Stimulated activated CD4-positive, alpha-beta T cell treated with anti-CD3 and anti-CD28 coated beads, Interleukin-15, amount 100 ng/mL, for 1 hour (primary cell): ENCODE measurements at places on chromosomes 12 and 14.

DNA sequence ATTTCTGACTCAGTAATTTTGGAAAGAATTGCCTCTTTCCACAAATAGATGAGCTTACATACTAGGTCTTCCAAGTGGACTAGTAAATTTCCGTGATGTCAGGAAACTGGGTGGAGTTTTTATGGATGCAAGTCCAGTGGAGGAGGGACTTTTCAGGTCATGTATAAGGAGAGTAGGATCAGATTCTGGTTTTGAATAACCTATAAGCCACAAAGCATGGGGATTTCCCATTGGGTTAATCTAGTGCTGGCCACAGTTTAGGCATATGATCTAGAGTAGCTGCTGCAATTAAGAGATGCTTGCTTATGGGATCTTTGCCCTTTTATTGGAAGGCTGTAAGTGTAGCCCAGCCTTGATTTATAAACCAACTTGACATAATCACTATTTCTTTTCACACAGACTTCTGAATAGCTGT, 33.8 kb downstream of the STK38L start:
- DNase-seq: no peak

DNA sequence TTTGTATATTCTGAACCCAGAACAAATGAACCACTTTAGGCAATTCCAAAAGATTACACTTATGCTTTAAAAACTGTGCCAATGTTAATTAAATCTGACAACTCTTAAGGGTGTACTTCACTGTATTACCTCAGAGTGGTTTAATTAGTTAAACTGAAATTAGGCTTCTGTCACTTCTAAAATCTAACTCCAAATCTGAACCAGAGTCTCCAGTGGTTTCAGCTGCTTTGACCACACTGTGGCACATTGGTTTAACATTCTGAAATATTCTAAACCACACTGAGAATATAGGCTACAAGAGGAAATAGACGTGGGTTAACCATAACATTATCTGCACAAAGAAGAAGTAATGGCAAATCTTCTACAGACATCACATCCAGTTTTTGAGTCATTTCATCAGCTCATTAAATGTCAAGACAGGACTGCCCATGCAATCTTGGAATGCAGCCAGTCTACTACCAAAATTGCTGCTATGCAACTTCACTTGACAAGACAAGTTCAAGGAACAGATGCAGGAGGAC, 94.8 kb downstream of the LRP6 start:
- no peak for DNase-seq

DNA sequence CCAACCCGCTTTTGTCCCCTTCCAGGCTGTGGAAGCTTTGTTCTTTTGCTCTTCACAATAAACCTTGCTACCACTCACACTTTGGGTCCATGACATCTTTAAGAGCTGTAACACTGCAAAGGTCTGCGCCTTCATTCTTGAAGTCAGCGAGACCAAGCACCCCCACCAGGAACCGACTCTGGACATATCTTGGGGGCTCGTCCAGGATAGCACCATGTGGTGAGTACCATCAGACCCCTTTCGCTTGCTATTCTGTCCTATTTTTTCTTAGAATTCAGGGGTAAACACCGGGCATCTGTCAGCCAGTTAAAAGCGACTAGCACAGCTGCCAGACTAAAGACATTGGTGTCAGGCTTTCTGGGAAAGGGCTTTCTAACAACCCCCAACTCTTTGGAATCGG, 137.6 kb upstream of the PPFIA2 start:
- DNase-seq: no peak

GRCh38 chr12:69701826-69702225, 2.7 kb upstream of the BEST3 start:
- no peak for DNase-seq

- no peak for DNase-seq
These were observed 11.5 kb upstream of the CPM start for GRCh38 chr12:68944296-68945076.

DNA sequence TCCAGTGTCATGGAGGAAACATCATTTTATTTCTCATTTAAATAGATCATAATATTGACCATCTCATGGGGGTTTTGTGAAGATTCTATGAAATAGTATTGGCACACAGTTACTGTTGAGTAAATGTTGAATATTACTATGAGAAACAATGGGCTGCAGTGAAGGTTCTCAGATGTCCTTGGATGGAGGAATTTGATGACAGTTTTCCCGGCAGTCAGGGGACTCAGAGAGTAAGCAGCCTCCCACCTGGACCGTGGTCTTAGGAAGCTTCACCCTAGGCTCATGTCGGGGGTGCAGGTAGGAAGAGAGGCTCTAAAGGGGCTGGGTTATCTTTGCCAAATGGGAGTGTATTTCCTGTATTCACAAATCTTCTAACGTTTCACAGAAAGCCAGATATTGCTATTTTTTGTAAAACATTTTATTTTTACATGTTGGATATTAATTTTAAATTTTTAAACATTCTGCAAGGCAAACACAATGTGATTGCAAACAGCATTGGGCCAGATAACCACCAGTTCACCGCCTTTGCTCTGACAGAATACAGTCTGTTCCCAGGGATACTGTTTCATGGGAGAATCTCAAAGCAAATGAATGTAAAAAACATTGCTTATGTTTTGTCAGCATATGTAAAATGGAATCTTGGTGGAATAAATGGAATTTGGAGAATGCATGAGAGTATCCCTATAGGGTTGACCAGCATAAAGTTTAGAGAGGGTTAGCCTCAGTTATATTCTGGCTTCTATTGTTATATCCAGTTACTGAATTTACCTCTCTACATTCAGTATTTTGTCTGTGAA, 380.8 kb upstream of the TMEM132C start:
- no peak for DNase-seq

DNA sequence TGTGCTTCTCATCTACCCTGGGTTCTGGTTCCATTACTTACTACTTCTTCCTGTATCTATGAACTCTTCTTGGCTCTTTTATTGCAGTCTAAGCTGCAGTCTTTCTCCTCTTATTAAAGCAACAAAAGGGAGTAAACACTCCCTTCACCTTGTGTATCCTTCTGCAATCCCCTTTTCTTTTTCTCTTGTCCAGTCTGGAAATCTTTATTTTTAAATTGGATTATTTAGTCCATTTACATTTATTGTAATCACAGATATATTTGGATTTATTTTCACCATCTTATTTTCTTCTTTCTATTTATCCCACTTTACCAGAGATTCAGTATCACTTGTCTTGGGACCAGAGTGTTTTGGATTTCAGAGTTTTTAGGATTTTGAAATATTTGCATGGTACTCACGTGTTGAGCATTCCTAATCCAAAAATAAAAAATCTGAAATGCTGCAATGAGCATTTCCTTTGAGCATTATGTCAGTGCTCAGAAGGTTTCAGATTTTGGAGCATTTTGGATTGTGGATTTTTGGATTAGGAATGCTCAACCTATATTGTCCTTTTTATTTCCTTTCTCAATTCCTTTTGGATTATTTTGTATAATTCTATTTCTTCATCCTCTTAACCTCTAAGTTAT, 6.8 kb upstream of the ACVR1B start:
- DNase-seq: no peak

GRCh38 chr12:6934110-6934509, 6.4 kb downstream of the ATN1 start:
- no peak for DNase-seq

DNA sequence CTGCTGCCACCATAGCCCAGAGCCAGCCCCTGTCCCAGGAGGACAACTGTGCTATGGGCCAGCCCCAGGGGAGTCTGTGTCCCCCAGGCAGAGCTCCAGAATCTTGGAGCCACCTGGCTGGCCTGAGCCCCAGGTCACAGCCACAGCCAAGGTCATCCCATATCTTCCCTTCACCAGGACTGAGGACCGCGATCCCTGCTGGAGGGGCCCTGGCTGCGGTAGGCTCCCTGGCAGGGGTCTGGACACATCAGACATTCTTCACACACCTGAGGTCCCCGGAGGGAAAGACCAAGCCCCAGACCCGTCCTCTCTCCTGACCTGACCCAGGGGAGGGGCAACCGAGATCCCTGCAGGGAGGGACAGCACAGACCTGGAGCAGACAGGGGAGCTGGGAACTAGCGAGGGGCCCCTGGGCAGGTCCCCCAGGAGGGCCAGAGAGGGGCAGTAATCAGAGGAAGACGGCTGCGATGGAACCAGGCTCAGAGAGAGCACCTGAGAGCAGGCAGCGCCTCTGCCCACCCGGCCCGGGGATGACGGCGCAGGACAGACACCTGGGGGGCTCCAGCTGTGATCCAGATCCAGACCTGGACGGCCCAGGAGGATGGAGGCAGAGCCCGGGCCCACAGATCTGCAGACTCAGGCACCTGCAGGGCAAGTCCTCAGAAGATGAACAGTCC, 103.2 kb upstream of the EIF5 start:
- DNase-seq: no peak

- no peak for DNase-seq
These were observed 1226.8 kb downstream of the SLC16A7 start for GRCh38 chr12:60822580-60822979.

GRCh38 chr12:23542187-23542586, 407.3 kb downstream of the SOX5 start:
- DNase-seq: no peak

- DNase-seq: no peak
These were observed 171.2 kb upstream of the EGLN3 start for GRCh38 chr14:34122081-34122480.
